Stimulated activated naive CD8-positive, alpha-beta T cell treated with anti-CD3 and anti-CD28 coated beads, Interleukin-15, amount 100 ng/mL, for 72 hours (primary cell): ENCODE measurements at places on chromosomes 12 and 14.

GRCh38 chr14:61636779-61637178 lies 58.5 kb upstream of the HIF1A start:
- DNase-seq = no peak

DNA sequence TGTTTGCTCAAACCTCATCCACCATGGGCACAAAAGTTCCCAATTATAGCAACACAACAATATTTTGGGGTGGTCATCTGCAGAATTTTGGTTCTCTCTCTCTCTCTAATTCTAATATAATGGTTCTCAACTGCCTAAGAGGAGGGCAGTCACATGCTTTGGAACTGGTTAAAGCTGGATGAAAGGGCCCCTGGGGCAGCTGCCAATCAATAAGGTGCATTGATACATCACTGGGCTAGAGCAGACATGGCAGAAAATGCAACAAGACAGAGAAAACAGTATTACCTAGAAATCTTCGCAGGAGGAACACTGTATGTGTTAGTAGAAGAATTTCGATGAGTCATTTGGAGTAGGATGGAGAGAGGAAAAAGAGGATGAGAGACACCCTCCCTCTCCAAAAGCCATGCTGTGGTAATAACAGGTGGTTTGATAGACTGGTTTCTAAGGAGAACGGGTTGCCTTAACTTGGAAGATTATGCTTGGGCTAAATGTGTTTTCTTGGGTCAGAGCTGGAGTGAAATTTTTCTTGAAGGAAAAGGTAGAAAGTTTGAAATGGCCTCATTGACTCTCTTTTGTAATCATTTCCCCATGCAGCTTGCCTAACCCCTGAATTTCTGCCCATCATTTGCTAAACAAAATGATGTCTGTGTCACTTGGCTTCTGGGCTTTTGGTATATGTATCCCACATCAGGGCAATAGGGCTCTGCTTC lies 67.1 kb upstream of the HIF1A start:
- DNase-seq = no peak

DNA sequence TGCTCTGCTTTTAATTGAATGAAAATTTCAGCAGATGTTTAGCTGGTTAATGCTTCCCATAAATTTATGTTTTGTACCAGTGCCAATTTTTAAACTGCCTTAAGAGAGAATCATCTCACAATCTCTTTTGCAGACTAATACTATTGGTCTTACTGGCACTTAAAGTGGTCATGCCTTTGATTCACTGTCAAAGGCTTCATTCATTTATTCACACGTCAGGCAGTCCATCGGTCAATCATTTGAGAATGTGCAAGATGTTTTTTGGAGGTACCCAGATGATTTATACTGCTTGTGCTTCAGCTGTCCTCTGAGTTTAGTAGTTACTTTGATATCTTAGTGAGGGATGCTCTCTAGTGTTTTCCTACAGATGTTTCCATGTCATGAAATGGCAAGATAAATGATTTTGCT lies 83.4 kb downstream of the NAV3 start:
- no peak for DNase-seq

DNA sequence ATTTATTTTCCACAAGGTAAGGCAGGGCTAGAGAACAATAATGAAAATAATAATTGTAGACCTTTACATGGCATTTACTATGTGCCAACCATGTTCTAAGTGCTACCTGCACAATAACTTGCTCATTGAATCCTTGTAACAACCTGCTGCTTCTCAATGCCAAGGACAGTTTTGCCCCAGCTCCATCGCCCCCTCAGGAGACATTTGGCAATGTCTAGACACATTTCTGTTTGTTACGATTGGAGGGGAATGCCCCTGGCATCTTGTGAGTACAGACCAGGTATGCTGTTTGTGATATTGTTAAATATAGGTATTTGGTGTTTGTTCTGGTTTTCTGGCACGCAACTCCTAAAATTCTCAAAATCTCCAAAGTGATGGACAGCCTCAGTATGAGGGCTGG lies 8.1 kb upstream of the ATXN2 start:
- DNase-seq = no peak

- DNase-seq = no peak
These were observed 19.1 kb downstream of the ZFYVE1 start for GRCh38 chr14:73007835-73008234.

DNA sequence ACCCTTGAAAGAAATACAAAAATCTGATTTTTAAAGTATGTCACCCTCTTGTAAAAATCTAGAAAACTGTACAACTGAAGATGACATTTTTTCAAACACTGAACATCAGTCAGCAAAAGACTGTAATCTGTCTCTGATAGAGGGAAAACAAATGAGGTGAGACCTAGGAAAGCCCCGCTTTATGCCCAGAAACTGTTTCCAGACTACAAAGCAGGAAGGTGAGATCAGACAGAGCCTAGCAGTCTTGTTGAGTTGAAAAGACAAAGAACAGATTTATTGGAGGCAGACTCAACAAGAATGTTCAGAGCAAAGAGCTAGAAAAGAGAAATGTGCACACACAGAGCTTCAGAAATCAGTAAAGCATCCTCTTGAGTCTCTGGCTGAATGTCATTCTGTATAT lies 873.6 kb downstream of the LRFN5 start:
- no peak for DNase-seq

- DNase-seq = no peak
These were observed 32.8 kb downstream of the SIX1 start for GRCh38 chr14:60616461-60616959.

- no peak for DNase-seq
These were observed 172.8 kb downstream of the NELL2 start for GRCh38 chr12:44703182-44703910.

DNA sequence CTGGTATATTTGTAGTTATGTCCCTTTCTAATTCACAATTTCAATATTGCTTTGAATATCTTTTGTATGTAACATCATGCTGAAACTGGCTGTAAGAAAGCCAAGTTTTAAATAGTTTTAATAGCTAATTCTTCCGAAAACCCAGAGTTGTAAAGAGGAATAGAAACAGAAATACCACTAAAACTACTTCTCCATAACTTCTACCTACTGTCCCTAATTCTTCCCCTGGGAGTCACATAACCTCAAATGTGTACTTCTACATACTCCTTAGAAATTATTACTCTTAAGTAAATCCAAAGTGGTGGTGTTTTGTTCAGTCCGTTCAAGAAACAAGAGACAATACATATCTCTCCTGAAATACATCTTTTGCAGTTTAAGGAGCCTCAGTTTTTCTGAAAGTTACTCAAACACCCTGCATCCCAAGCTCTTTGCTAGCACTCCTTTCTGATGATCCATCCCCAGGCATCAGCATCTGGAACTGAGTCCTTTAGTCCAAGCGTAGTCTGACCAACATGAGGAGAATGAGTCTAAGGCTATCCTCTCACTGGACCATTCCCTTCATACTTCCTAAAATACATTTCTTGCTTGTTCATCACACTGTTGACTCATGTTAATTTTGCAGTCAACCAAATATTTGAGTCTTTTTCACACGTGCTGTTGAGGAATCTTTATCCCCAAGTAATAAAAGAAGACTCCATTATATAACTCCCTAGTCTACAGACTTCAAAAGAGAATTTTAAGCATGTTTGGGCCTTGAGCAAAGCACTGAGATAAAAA lies 214.3 kb upstream of the NUDT4 start:
- no peak for DNase-seq

DNA sequence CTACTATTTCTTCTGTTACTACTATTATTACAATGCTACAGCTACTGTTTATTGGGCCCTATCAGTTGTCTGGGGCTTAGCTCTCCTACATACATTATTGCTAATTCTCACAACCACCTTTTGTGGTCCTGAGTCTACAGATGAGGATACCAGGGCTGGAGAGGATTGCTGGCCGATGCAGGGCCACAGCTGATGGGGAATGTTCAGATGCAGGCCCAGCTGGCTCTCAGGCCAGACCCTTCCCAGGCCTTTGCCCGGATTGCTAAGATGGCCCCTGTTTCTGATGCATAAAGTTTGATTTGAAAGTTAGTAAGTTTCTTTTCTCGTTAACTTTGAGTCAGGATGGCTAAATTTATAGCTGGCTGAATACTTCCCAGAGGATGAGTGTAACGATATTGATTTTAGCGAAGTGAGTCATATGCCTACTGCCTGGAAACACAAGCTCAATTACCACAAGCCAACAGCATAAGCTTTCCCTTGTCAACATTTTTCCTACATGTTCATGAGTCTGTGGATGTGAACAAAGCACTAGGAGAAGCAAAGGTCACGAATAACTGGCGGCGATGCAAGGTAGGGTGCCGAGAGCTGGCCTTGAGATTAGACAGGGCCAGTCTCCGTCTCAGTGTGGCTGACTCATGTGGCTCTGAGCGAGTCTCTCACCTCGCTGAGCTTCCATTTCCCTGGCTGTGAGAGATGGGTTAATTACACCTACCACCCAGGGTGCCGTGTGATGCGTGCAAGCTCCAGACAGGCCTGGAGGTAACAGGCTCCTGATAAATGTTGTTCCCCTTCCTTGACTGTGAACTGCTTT lies 111.0 kb downstream of the BEGAIN start:
- no peak for DNase-seq

DNA sequence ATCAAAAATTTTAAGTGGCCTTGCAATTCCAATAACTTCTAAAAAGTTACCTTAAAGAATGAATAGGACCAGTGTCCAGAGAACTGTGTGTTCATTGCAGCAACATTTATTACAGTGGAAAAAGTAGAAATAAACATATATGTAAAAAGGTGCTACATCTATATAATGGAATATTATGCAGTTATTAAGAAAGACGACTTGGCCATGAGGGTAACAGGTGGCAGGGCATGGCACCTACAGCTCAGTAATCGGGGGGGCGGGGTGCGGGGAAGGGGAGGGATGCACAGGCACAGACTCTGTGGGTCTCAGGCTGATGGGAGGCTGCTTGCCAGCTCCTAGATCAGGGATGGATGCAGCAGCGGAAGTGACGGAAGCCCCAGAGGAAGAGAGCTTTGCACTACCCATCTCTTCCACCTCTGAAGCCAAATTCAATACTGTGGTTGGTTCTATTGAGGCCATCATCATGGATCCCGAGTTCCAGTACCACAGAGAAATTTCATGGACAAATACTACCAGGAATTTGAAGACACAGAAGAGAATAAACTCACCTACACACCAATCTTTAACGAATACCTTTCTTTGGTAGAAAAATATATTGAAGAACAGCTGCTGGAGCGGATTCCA lies 14.0 kb downstream of the KRT76 start:
- no peak for DNase-seq
